ENCODE measurements at places on chromosomes 4 and X.

DNA sequence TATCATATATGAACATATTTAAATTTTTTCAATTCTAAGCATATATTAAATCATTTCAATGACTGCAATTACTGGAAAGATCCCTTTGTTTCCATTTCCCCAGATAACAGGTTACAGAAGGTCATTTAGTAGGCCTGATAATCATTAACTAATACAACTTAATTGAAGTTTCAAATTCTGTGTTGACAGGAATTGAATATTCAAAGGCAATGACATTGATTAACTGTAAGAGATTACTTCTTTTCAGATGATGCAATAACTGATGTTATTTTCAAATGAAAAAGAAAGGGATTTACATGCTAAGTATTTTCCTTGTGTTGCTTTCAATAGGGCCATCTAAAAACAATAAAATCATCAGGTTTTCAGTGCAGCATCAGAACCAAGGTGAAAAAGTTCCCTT lies 81.1 kb upstream of the ENPEP start:
- DNase-seq, result no peak

GRCh38 chr4:105288121-105288520 lies 141.4 kb downstream of the TET2 start:
- DNase-seq, result no peak

- DNase-seq, result no peak
Measured at GRCh38 chr4:10963958-10964703, 279.6 kb upstream of the CLNK start.

DNA sequence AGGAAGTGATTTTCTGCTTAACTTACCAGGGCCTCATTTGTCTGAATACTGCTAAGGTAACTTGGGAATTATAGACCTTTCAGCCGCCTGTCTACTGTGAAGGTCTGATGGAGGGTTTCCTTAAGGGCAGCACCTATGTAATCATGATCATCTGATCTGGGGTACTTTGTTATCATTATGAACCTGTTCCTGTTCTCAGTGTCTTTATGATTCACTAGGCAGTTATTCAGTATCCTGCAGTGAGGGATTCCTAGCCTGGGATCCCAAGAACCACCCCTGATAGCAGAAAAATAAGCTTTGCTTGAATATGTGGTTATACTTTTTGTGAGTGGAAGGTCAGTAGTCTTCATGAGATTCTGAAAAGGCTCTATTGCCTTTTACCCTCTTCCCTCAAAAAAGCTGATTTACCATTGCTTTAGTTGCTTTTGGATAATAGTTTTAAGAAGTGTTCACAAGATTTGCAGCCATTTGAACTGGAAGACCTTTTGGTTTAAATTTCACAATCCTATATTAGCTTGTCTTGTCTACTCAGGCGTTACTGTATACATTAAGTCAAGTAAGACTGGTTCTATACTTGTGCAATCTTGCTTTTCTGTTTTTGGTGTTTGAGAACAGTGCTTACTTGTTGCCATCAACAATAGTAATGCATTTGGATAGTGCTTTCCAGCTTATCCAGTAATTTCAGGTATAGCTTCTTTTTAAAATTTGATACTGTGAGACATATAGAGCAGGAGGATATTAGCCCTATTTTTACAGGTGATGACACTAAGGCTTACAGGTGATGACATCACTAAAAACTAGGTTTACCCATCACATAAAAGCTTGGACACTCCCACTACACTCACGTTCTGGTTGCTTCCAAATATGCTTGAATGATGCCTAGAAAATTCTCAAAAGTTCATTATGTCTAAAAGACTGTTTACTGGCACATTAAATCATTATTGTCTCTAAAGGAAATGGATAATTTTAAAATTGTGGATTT lies 60.0 kb downstream of the FHIP1A start:
- no peak for DNase-seq

GRCh38 chr4:55927803-55928437 lies 20.8 kb upstream of the CEP135 start:
- no peak for DNase-seq

GRCh38 chrX:133473451-133473850 lies 58.2 kb upstream of the GPC4 start:
- DNase-seq, result no peak

- no peak for DNase-seq
Measured at GRCh38 chr4:56788081-56788480, 33.4 kb downstream of the SPINK2 start.

- DNase-seq, result no peak
Measured at GRCh38 chr4:161256716-161257115, 907.1 kb downstream of the FSTL5 start.

DNA sequence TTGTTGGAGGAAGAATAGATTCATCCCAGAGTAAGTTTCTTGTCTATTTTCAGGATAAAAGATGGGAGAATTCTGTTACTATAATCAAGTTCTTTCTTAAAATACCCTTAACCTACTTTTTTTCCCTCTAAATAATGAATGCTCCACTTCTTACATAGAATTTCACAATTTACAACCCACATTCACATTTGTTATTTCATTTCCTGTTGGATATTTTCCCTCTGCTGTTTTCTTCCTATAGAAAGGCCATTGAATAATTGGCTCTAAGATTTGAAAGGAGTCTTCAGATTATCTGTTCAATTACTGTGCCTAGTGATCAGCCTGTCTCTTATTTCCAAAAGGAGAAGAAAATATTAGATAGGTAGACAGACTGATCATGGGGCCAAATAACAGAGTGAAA lies 79.7 kb downstream of the CPE start:
- DNase-seq, result no peak

GRCh38 chr4:55996646-55997045 lies 47.9 kb downstream of the CEP135 start:
- DNase-seq, result no peak

- DNase-seq, result no peak
Measured at GRCh38 chr4:29805245-29805644, 914.9 kb upstream of the PCDH7 start.

GRCh38 chr4:159242427-159242826 lies 139.5 kb downstream of the RAPGEF2 start:
- no peak for DNase-seq

GRCh38 chr4:103497692-103498091 lies 222.1 kb downstream of the TACR3 start:
- DNase-seq, result no peak

- no peak for DNase-seq
Measured at GRCh38 chrX:6738518-6739470, 203.9 kb upstream of the VCX3A start.

DNA sequence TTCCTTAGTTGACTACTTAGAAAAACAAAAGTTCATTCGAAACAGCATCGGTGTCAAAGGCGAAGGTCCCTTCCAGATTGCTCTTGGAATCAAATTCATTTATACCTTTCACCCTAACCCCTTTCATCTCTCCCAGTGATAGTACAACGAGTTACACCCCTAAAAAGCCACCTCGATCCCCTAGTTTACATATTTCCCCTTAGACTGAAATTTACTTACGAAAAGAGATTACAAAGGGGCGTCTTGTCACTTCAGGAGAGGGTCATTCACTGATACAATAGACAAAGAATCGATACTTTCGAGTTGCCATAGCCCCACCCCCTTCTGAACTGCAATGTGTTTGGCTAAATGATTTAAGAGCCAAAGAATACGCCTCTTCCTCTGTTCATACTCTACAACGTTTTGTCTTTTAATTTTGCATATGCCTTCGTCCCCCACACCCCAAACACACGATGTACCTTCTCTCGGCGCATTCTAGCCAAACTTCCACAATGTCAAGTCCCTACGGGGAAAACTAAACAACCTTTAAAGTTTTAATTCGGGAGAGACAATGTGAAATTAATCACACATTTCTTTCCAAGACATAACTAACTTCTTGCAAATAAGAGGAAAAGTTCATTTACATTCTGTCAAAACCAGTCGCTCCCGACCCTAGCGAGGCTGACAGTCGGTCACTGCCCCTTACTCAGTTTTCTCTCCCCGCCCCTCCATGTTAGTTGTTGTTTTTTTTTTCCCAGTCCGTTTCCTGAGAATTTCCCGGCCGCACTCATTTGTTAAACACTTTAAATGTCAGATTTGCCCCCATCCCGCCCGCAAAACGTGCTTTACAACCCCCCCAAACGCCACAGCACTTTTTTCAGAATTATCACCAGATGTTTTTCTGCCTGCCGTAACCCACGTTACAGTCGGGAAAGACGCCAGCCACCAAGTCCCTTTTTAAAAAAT lies 88.6 kb downstream of the HPRT1 start:
- no peak for DNase-seq

GRCh38 chrX:41475191-41475590 lies 28.0 kb downstream of the NYX start:
- no peak for DNase-seq
